ENCODE measurements at places on chromosomes 16 and 17. TPM values are rescaled to one million over a fixed set of nuclear protein-coding genes. Genes with fewer than 3 reads are reported as not detected.

DNA sequence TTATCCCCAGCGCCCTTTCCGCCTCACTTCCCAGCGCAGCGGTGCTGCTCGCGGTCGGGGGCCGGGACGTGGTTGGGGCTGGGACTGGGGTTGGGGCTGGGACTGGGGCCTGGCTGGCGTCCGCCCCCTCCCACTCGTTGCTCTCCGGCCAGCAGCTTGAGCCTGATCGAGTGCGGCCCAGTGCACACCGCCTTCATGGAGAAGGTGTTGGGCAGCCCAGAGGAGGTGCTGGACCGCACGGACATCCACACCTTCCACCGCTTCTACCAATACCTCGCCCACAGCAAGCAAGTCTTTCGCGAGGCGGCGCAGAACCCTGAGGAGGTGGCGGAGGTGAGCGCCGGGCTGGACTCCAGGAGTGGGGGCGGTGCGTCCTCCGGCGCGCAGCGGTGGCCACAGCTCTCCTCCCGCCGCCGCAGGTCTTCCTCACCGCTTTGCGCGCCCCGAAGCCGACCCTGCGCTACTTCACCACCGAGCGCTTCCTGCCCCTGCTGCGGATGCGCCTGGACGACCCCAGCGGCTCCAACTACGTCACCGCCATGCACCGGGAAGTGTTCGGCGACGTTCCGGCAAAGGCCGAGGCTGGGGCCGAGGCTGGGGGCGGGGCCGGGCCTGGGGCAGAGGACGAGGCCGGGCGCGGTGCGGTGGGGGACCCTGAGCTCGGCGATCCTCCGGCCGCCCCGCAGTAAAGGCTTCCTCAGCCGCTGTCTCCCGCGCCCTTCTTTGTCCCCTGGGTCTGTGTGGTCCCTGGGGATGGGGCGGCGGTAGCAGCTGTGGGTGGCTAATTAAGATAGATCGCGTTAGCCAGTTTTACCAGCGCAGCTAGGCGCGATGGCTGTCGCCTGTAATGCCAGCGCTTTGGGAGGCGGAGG, 1.8 kb downstream of the HSD17B1 start:
- DNase-seq: peak; percentile 93

DNA sequence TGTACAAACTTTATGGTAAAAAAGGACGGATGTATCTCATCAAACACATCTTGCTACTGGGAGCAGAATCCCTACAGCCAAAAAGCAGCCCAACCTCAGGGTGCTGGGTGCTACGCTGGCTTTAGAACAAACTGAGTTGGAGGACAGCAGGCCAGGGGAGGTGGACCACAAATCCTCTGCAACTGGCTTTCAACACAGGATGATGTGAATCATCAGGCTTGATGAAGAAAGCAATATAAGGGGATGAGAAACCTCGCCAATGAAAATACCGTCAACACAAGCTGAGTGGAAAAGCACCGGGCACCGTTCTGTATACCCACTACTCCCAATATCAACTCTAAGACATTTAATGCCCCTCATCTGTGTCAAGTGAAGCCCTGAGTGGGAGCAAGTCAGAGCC, 14.3 kb downstream of the HBQ1 start:
- DNase-seq: no peak

Gene LDAF1
- 58.5 TPM for total RNA-seq

GRCh38 chr16:11239644-11240632, 16.1 kb downstream of the SOCS1 start:
- no peak for DNase-seq

DNA sequence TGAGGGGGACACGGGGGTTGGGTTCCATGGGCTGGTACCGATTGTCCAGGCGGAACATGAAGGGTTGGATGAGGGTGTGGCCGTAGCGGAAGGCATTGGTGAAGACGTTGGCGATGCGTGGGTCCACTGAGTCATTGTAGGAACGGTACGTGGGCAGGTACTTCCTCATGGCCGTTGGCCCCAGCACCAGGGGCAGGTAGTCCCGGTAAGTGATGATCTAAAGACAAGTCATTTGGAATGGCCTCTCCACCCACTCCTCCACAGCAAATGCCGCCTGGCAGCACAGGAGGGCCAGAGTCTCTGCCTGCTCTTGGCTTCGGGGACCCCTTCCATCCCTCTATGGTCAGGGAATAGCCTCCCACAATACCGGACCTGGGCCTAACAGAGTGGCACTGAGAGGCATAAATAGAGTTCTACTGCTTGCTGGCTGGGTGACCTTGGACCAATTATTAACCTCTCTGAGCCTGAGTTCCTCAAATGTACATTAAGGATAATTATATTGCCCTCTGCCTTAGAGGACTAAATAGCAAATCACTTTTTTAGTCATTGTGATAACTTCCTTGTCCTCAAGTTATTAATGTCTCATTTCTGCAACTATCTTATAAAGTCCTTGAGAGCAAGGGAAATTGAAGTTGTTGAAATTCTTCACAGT, 7.2 kb downstream of the MPO start:
- no peak for DNase-seq

GRCh38 chr17:40026816-40027613, 11.8 kb downstream of the CSF3 start:
- DNase-seq: peak; percentile 87

DNA sequence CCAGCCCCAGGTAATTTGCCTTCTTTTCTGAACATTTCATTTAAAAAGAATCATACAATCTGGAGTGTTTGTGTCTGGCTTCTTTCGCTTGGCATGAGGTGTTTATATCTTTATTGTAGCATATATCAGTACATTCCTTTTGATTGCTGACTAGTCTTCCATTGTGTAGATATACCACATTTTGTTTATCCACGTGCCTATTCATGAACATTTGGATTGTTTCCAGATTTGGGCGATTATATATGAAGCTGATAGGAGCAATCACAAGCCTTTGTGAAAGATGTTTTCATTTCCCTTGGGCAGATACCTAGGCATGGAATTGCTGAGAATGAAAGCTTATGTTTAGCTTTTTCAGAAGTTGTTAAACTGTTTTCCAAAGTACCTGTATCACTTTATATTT, 120.3 kb downstream of the AATF start:
- no peak for DNase-seq

Gene TMEM238L
- not detected for total RNA-seq

- DNase-seq: no peak
Observed at GRCh38 chr17:39756380-39757079, 18.8 kb downstream of the GRB7 start.

DNA sequence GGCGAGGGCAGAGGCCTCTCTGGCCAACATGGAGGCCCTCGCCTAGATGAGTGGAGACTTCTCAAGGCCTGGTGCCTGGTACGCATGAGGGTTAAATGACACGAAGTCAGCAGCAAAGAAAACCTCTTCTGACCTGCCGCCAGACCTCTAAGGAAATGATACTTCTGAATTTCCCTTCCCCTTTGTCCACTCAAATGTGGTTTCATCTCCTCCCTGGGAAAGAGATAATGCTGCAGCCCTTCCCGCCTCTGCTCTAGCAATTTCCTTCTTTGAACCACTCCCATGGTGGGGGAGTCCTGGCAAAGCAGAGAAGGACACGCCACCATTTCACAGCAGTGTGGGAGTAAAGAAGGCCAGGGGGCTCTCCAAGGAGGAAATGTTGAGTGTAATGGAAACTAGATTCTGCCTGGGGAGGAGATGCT, 65.7 kb upstream of the BCAR1 start:
- peak; percentile 63 for DNase-seq

Gene CEMP1
- not detected for total RNA-seq

GRCh38 chr17:57442401-57442823, 186.1 kb downstream of the MSI2 start:
- DNase-seq: no peak

Gene CDRT15
- not detected for total RNA-seq

Gene TBC1D3I
- total RNA-seq: not detected

Gene CHST4
- 0.16 TPM for total RNA-seq

DNA sequence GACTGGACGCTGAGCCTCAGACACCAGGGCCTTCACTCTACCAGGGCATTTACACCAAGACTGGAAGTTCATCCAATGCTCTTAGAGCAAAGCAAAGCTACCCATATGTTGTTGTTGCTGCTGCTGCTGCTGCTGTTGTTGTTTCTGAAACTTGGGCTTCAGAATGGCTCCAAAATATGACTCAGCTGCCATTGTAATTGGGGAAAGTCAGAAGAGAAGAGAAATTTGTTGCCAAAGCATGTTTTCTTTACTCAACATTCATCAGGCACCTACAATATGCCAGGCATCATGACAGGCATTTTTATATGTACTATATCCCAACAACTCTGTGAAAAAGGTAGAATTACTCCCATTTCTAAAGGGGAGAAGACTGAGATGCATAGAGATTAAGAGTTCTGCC, 11.9 kb downstream of the KRT32 start:
- no peak for DNase-seq

Gene OR3A3
- not detected for total RNA-seq

DNA sequence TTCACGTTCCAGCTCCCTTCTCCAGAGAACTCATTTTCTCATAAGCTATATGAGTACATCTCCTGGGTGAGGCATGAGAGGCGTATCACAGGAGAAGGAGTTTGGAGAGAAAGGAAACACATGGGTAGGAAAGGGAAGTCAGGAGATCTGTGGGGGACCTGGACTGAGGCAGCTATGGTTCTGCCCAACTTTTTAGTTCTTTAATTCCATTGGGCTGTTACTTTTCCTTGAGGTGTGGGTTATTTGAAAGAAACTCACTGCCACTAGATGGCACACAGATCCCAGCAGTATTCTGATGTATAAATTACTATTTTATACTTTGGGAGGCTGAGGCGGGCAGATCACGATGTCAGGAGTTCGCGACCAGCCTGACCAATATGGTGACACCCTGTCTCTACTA, 63.6 kb downstream of the NUP93 start:
- no peak for DNase-seq

DNA sequence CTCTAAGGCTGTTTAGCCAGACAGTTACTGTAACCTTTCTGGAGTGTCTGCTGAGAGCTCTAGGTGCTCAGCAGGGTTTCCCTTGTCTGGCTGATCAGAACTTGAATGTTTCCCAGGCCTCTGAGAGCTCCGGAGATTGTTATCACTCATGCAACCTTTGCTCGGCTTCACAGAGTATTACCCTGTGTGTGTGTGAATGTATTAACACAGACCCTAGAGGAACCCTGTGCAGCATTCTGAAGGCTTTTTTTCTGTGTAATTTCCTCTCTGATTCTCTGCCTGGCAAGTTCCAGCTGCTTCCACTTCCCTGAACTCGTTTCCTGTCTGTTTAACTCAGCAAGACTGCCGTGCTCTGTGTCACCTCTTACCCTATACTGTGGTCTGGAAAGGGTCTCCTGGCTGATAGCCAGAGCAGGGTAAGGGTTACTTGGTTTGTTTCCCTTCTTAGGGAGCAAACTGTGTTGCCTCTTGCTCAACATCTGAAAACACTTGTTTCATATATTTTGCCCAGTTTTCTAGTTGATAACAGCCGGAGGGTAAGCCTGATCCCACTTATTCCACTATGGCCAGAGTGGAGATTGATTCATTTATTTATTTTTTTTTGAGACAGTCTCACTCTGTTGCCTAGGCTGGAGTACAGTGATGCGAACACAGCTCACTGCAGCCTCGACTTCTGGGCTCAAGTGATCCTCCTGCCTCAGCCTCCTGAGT, 21.7 kb downstream of the PRMT7 start:
- DNase-seq: no peak

DNA sequence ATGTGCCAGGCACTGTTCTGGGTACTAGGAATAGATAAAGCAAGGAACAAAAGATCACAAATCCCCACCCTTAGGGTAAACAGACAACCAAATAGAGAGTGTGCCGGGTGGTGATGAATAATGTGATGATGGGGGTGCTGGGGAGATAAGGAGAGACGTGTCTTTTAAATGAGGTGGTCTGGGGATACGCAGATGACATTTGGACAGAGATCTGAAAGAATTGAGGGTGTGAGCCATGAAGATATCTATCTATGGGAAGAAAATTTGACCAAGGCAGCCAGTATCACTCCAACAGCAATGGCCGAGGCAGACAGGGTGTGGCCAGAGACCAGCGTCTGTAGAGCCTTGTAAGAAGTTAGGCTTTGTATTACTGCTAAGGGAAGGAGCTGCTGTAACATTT, 165.3 kb downstream of the MRTFB start:
- no peak for DNase-seq

Gene PLCG2
- total RNA-seq: 16.0 TPM

Gene TMEM88
- 32.5 TPM for total RNA-seq

GRCh38 chr17:8151641-8152111, 528 bp downstream of the PER1 start:
- DNase-seq: peak; percentile 92

- DNase-seq: no peak
Observed at GRCh38 chr17:76388966-76389888, 4.8 kb downstream of the SPHK1 start.

GRCh38 chr17:13650096-13650675, 48.5 kb upstream of the HS3ST3A1 start:
- DNase-seq: no peak

DNA sequence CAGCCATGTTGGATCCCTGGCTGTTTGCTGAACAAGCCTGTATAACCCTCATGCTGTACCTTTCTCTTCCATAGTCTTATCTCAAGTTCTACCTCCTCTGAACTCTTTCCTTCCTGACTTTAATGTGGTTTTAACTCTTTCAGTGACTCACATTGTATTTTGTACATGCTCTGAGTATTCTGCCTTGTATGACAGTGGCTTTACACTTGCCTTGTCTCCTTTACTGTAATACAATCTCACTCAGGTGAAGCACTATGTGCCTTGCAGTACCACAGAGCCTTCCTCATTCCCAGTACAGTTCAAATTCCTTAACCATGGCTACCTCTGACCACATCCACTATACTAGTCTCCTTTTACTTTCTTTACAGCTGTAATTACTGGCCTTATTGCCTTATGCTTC, 14.1 kb downstream of the PSMD11 start:
- no peak for DNase-seq

Measured in left cardiac atrium (tissue), 4 donors.